ENCODE measurements at places on chromosomes 7 and 10.

GRCh38 chr7:85103962-85104361, 82.9 kb downstream of the SEMA3D start:
- DNase-seq: no peak

- peak; percentile 37 for DNase-seq
These were observed 117.3 kb upstream of the ZNF438 start for GRCh38 chr10:31148951-31149350.

- DNase-seq: no peak
These were observed 1.8 kb downstream of the CYP3A43 start for GRCh38 chr7:99829524-99830160.

DNA sequence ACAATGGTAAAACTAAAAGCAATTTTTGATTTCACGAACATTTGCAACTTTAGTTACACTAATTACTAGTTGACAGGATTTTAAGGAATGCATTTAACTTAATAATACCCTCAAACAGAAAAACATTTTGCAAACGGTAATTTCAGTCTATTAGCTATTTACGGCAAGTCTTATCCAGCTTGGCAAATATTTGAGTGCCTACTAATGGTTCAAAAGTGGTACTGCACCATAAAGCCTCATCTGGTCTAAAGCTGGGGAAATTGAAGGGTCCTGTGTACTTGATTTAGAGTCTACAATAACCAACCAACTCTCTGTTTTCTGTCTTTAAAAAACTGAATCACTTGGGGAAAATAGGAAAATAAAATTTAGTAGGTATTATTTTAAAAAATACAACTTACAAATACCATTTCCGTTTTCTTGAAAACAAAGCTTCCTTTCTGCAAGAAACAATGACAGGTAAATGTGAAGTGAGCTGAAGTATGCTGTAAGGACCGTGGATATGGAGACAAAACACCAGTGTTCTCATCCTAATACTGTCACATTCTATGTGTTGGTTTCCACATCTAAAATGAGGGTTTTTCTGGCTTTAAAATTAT, 142.3 kb downstream of the VPS50 start:
- DNase-seq: peak; percentile 53

GRCh38 chr10:118638680-118639079, 43.2 kb upstream of the PRLHR start:
- no peak for DNase-seq

- DNase-seq: no peak
These were observed 230.3 kb upstream of the MDFIC start for GRCh38 chr7:114691605-114692004.

GRCh38 chr10:53978301-53978700, 822.7 kb downstream of the PCDH15 start:
- DNase-seq: no peak

GRCh38 chr10:17504547-17505245, 50.3 kb upstream of the ST8SIA6 start:
- peak; percentile 98 for DNase-seq
